ENCODE measurements at places on chromosomes 1 and 21. TPM values are rescaled to one million over a fixed set of nuclear protein-coding genes. Genes with fewer than 3 reads are reported as not detected.
A peak's percentile ranks its signal among the peaks of the same experiment; 100 is the strongest.

- peak; percentile 98 for DNase-seq
These were observed 32.9 kb upstream of the UTS2 start for GRCh38 chr1:7885513-7886404.

- no peak for DNase-seq
These were observed 23.2 kb downstream of the HAX1 start for GRCh38 chr1:154295408-154296235.

DNA sequence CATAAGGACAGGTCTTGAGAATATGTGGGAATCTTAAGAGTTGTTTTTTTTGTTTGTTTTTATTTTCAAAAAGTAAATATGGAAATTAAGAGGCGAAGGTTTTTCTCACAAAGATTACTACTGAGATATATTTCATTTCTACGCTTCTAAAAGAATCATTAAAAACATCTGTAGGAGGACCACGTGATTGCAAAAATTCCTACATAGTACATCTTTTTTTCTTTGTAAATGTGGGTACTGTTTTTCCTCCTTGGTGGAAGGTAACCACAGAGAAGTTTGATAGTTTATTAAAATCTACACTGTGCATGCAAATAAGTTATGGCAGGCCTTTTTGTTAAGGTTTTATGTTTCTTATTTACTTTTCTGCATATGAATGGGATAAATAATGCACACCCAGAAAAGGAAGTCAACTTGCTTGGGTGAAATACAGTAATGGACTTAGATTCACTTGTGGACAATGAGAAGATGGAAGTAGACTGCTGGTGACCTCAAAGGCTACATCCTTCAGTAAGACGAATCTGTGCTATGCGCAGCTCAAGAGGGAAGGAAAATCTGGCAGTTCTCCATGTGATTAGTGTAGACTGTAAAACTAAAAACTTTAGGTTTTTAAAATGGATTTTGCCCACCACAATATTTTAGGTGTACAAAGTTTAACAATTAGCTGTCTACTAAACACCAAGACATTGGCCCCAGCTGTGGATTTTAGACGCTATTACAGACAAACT, 2.0 kb downstream of the AK5 start:
- no peak for DNase-seq

GRCh38 chr1:99599678-99600175, 46.2 kb upstream of the PALMD start:
- DNase-seq: no peak

HSD3B2 gene
- 2.3 TPM for total RNA-seq

ATP1A4 gene
- total RNA-seq: not detected

CD164L2 gene
- 0.29 TPM for total RNA-seq

PODN gene
- total RNA-seq: 18.1 TPM

PDZK1IP1 gene
- 64.4 TPM for total RNA-seq

C1QB gene
- 215 TPM for total RNA-seq

All from mucosa of descending colon (tissue), 3 donors.